Type B pancreatic cell (in vitro differentiated cells): ENCODE measurements at places on chromosomes 4 and X. TPM values are rescaled to one million over a fixed set of nuclear protein-coding genes. Genes with fewer than 3 reads are reported as not detected.

DNA sequence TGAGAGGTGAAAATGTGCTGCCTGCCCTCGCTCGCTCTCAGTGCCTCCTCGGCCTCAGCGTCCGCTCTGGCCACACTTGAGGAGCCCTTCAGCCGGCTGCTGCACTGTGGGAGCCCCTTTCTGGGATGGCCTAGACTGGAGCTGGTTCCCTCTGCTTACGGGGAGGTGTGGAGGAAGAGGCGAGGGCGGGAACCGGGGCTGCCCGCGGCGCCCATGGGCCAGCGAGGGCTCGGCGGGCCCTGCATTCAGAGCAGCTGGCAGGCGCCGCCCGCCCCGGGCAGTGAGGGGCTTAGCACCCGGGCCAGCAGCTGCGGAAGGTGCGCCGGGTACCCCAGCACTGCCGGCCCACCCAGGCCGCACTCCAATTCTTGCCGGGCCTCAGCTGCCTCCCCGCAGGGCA lies 39.6 kb downstream of the TRIML1 start:
- H3K27me3 ChIP-seq: no peaks in the 10 kb centered on the region
- no peaks in the 10 kb centered on the region for H3K36me3 ChIP-seq
- H3K4me3 ChIP-seq: no peak overlapping the region

GRCh38 chr4:66585767-66586166 lies 915.5 kb upstream of the EPHA5 start:
- no peaks in the 10 kb centered on the region for H3K27me3 ChIP-seq
- no peaks in the 10 kb centered on the region for H3K36me3 ChIP-seq
- no peak overlapping the region for H3K27ac ChIP-seq
- H3K4me3 ChIP-seq: no peak overlapping the region
- no peak for DNase-seq
- H3K4me1 ChIP-seq: no peaks in the 10 kb centered on the region

Gene MED12
- 44.1 and 77.2 TPM in 2 replicates for total RNA-seq

- peaks cover 12% of the 10 kb centered on the region for H3K27me3 ChIP-seq
- no peak for DNase-seq
- no peak overlapping the region for H3K27ac ChIP-seq
- peaks cover 13% of the 10 kb centered on the region for H3K4me1 ChIP-seq
- H3K4me3 ChIP-seq: no peak overlapping the region
- no peaks in the 10 kb centered on the region for H3K36me3 ChIP-seq
These were observed 10.9 kb upstream of the DCTD start for GRCh38 chr4:182928061-182928460.

Gene CT45A10
- not detected in 2 replicates for total RNA-seq

DNA sequence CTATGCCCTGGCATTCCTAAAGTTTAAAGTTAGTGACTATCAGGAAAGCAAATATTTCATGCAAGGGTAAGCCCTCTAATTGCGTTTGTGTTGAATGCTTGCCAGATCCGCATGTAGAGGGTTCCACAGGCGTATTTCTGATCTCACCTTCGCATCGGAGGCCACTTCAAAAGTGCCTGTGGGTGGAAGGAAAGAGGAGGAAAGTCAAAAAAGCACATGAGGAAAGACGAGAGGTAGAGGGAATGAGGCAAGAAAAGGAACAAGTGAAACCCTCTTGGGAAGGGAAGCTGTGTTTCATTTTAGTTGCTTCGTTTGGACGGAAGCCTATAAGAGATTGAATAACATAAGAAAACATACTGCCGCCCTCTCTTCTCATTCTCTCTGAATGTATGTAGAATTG lies 628.8 kb downstream of the SPRY1 start:
- H3K4me1 ChIP-seq: peaks cover 24% of the 10 kb centered on the region
- no peaks in the 10 kb centered on the region for H3K27me3 ChIP-seq
- no peak overlapping the region for H3K4me3 ChIP-seq
- no peak overlapping the region for H3K27ac ChIP-seq

DNA sequence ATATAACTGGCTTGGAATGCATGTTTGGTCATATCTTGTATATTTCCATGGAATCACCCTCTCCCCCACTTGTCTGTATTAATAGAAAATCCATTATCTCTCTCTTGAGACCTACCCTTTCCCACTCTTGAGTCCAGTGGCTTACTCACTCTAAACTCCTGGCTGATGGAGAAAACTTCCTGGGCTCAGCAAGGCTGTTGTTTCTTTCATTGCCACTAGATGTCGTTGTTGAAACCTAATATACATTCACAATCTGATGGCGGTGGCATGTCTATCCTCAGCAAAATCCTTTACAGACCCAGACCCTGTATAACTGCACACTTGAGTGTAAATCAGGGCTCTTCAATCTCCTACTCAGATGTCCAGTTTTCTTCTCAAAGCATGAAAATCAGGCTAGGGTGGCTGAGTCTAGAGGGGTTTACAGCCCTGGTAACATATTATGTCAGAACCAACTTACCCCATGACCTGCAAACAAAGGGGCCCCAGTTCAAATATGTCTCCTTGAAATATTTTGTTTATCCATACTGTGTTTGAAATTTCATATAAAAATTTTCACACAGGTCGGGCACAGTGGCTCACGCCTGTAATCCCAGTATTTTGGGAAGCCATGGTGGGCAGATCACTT lies 70.0 kb upstream of the FAM241A start:
- no peaks in the 10 kb centered on the region for H3K36me3 ChIP-seq
- H3K4me3 ChIP-seq: no peak overlapping the region
- no peaks in the 10 kb centered on the region for H3K4me1 ChIP-seq
- no peaks in the 10 kb centered on the region for H3K27me3 ChIP-seq
